ENCODE measurements at places on chromosomes 6 and 20. TPM values are rescaled to one million over a fixed set of nuclear protein-coding genes. Genes with fewer than 3 reads are reported as not detected.

The FAM110A gene
- total RNA-seq = 6.7 TPM

The CLDN20 gene
- total RNA-seq = not detected

The HLA-DPA1 gene
- total RNA-seq = 45.7 TPM

The ADISSP gene
- total RNA-seq = 10.7 TPM

The C20orf144 gene
- 0.27 TPM for total RNA-seq

The GPR6 gene
- total RNA-seq = not detected

The PABPC1L gene
- total RNA-seq = 34.0 TPM

The SNX3 gene
- 40.7 TPM for total RNA-seq

The KCNG1 gene
- total RNA-seq = not detected

The LRP11 gene
- not detected for total RNA-seq

The ZC2HC1B gene
- total RNA-seq = not detected

The GJA1 gene
- not detected for total RNA-seq

The CGA gene
- total RNA-seq = not detected

The HMGN3 gene
- 22.3 TPM for total RNA-seq

The BCKDHB gene
- total RNA-seq = 8.3 TPM

The NKX2-4 gene
- total RNA-seq = not detected

The CCN5 gene
- total RNA-seq = not detected

The ANKRD66 gene
- total RNA-seq = not detected

The PLG gene
- total RNA-seq = not detected

The CNKSR3 gene
- not detected for total RNA-seq

The DDX43 gene
- total RNA-seq = 0.73 TPM

The PNLDC1 gene
- not detected for total RNA-seq

The FAM162B gene
- total RNA-seq = not detected

The PHACTR2 gene
- total RNA-seq = 17.8 TPM

Data from CD8-positive, alpha-beta T cell (primary cell).